ENCODE measurements at places on chromosomes 6 and 20.

GRCh38 chr6:33298773-33299236 is at the start of gene RGL2:
TSS of gene RGL2 (minus strand) at chr6:33298942. CDS start at chr6:33298610, 332 bp downstream.
- DNase-seq = no peak

- DNase-seq = no peak
These were observed at the start of gene PSORS1C1 for GRCh38 chr6:31114541-31114878. TSS of gene PSORS1C1 (plus strand) at chr6:31114800. CDS start at chr6:31129633, 14,833 bp downstream.

- DNase-seq = no peak
These were observed 68.7 kb downstream of the TOX2 start for GRCh38 chr20:43983359-43983758.

GRCh38 chr6:144896871-144897270 is 611.7 kb downstream of the UTRN start:
- no peak for DNase-seq

- DNase-seq = no peak
These were observed 125.9 kb upstream of the JAG1 start for GRCh38 chr20:10799735-10800134.

DNA sequence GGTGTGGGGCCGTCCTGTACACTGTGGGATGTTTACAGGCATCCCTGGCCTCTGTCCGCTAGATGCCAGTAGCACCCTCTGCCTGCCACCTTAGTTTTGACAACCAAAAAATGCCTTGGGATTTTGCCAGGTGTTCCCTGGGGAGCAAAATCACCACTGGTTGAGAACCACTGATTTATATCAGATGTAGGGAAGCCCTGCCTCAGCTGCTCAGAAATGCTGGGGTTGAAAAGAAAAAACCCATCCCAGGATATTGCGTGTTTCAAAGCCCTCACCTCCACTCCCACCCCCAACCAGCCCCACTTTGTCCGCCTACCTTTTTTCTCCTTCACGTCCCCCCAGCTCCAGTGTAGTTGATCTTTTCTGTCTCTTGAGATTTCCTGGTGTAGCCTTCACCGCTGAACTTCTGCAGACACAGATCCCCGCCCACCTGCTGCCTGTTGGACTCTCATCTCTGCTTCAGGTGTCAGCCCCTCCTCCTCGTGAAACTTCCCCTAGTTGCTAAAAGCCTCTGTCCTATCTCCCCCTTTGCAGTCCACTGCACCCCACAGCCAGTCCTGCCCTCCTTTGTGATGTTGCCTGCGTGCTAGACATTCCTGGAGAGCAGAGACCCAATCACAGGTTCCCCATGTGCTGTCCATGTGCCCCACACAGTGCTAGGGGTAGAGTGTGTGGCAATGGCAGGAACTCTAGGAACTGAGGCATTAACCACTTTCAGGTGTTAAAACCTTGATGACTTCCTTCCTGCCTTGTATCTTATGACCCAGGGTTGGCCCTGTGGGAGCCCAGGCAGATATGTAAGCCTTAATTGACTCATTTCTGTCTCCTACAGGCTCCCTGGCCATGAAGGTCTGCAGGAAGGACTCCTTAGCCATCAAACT is 98.9 kb downstream of the TBC1D7 start:
- no peak for DNase-seq

- DNase-seq = no peak
These were observed 79.5 kb downstream of the FYN start for GRCh38 chr6:111793711-111794111.

- DNase-seq = no peak
These were observed 97.0 kb upstream of the F13A1 start for GRCh38 chr6:6417475-6417874.

DNA sequence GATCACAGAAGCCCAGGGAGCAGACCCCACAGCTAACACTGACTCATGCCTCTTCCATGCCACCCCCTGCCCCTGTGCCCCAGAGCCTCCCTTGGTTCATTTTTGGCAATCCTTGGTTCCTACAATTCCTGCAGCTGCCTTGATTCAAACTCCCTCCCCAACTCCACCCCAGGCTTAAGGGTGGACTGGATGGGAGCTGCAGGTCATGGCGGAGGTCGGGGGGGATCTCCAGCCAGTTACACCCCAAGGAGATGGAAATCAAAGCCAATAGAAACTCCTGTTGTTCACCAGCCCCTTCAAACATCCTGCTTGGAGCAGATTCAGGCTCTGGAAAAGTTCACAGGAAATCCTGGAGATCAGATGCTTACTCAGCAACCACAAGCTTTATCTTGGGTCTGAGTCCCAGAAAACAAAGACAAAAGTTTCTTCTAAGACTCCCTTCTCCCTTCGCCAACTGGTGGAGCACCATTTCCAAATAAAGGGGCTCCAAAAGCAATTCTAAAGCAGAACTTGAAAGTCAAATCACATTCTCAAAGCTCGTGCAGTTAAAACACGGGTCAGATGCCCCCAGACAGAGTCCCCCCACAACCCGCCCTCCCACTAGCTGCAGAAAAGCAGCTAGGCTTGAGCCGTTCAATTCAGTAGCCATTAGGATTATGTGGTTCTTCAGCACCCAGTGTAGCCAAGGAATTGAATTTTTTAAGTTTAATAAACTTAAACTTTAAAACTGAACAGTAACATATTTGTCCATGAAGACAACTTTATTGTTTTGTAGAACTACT is 149.5 kb downstream of the ANKRD60 start:
- no peak for DNase-seq

- no peak for DNase-seq
These were observed 1.4 kb upstream of the MANBAL start for GRCh38 chr20:37288091-37288490.

GRCh38 chr20:1942486-1943274 is 47.5 kb downstream of the SIRPA start:
- no peak for DNase-seq

DNA sequence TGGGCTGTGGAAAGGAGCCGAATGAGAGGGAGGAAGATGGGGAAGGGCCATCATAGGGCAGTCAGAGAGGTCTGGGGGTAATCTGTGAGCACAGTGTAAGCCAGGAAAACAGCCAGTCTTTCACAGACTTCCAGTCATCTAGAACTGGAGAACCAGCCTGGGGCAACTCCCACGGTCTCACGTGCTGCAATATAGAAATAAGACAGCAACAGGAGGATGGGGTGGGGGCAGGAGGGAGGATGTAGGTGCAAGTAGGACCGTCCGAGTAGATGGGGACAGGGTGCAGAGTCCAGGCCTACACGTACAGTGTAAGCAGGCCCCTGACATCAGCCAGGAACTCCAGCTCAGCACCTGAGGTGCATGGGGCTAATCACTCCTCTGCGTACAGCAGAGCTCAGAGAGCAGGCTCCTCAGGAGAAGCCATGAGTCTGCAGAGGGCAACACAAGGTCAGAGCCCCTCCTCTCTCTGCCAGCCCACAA is 58.2 kb upstream of the TNFAIP3 start:
- no peak for DNase-seq

DNA sequence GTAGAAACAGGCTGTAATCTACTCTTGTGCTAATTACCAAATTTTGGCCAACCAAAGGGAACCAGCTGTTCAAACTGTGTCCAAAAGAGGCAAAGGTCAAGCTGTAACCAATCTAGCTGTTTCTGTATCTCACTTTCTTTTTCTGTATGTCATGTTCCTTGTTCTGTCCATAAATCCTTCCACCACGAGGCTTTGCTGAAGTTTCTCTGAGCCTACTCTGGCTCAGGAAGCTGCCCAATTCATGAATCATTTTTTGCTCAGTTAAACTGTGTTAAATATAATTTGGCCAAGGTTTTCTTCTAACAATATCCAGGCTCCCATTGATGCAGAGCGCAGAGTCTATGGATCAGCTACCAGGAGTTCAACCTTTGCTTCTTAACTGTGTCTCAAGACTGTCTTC is 272.8 kb downstream of the TRDN start:
- DNase-seq = no peak

- no peak for DNase-seq
These were observed 185.8 kb upstream of the PRDM1 start for GRCh38 chr6:105900125-105900937.

GRCh38 chr6:142613981-142614380 is 312.2 kb downstream of the ADGRG6 start:
- no peak for DNase-seq

- DNase-seq = no peak
These were observed 330.1 kb upstream of the MARCKS start for GRCh38 chr6:113526995-113527394.

- no peak for DNase-seq
These were observed 1.1 kb downstream of the FBXO30 start for GRCh38 chr6:145813285-145814034.

DNA sequence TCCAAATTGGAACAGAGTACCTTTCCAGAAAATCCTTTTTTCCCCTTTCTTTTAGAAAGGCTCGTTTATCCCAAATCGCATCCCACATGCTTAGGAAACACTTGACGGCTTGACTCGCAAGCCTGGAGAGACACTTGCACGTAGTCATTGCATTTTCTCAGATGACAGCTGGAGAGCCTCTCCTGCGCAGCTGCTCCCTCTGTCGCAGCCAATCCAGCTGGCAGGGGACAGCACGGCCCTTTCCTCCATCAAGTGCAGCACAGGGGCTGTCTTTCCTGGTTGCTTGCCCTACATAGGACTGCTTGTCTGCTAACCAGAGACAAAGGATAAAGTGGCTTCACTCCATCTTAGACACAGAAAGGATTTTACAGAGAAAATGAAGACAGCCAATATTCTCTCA is 77.6 kb upstream of the RGS17 start:
- no peak for DNase-seq

DNA sequence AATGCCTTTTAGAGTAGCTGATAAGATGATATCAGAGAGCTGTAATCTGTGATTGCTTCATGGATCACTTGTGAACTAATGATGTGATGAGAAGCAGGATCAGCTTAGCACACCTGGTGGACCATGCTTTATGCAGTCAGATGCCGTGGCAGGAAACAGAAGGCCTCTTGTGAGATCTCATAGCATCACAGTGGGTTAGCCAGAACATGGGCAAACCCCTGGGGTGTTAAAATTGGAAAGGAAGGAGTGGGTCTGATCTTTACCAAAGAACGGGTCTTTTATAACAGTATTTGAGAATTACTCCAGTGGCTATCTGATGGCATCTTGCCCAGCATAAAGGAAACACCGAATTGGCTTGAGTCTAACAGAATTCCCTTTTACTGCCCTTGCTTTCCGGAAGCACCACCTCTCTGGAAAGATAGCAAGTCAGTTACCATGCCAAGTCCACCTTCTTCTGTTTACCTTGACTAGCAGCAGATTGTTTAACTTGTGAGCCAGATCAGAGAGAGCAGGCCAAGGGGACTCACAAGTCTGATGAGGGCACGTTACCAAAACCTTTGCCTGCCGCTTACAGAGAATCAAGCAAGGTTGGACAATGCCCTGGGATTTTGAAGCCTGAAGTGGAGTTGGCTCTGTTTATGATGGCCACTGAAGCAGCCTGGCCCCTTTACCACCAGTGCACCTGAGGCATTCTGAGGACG is 20.9 kb upstream of the SRF start:
- DNase-seq = no peak

- no peak for DNase-seq
These were observed 41.7 kb downstream of the SLC23A2 start for GRCh38 chr20:4959592-4959991.

GRCh38 chr20:12838261-12838866 is 170.4 kb upstream of the SPTLC3 start:
- no peak for DNase-seq

DNA sequence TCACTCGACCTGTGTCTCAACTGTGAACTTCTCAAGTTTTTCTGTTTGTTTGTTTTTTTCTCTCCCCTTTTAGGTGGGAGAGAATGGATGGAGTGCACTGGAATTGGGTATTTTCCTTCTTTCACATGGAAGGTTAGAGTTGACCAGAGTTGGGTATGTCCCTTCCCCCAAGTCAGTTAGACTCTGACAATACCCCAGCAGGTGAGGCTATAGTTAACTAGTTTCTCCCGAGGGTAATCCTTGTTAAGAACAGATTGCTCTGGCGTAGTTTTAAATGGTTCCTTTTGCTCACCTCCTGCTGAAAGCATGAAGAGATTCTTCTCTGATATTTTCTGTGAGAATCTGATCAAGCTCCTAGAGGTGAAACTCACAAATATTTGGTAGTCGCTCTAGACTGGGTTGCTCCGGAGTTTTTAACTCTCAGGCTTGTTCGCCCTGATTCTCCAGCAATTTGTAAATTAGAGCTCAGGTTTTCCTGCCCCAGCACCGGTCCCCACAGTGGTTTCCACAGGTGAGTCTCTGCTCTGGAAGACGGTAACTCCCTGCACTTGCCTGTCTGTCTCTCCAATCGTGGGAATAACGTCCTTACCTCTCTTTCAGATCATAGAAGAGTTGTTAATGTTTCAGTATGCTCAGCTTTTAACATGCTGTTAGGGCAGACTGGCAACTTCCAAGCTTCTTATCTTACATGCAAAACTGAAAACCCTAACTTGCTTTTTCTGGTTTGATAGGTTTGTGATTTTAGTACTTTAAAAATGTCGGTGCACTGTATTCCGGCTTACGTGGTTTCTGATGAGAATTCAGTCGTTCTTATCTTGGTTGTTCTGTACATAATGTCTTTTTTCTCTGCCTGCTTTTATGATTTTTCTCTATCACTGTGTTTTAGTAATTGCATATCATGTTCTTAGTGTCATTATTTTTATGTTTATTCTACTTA is 111.2 kb upstream of the HIVEP1 start:
- DNase-seq = no peak

DNA sequence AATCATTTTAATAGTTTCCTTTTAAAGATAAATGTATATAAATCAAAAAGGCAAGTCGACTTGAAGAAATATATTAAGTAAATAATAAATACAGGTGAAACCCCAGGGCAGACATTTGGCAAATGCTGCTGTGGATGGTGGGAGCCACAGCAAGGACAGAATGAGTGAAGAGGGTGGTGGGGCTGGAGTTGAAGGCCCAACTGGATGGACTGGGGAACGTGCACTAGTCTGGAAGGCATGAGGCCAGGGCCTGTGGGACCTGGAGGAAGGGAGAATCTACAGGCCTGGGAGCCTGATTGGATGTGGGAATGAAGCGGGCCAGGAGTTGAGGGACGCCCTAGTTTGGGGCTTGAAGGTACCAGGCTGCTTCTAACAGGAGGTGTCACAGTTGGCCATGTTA is 30.6 kb upstream of the BLCAP start:
- no peak for DNase-seq

DNA sequence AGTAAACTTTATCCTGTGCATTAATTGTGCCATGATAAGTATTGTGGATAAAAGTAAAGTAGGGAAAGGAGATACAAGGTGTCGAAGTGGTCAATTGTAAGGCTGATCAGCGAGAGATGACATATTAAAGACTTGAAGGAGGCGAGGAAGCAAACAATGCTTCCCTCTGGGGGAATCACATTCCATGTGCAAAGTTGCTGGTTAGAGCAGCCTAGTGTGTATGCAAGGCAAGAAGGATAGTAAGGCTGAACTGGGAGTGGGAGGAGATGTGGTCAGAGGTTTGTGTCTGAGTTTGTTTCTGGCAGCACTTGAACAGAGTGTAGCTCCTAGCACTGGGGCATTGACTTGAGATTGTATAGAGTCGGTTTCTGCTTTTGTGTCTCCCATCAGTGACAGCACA is 122.9 kb downstream of the SLC35F1 start:
- no peak for DNase-seq

DNA sequence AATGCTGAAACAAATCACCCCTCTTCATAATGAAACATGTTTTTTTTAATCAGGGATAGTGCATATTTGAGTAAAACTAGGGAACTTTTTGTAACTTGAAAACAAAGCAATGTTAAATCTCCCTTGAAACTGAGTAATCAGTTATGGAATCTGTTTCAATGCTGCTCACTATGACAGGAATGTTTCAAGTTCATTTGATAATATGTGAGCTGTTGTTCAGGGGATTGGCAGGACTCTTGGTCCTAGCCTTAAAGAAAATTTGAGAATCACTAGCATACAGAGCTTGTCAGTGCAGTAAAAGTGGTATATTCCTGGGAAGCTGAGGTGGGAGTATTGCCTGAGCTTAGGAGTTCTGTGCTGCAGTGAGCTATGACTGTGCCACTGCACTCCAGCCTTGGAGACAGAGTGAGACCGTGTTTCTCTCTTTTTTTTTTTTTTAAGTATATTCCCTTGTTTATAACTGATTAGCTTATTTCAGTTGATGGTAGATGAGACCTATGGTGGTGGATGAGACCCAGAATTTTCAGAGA is 21.6 kb upstream of the CALHM6 start:
- DNase-seq = no peak

Measured in stimulated activated CD4-positive, alpha-beta T cell treated with anti-CD3 and anti-CD28 coated beads, Interleukin-1b, Interleukin-23, amount 100 ng/mL, for 1 hour (primary cell).